ENCODE measurements at places on chromosomes 7 and 10. TPM values are rescaled to one million over a fixed set of nuclear protein-coding genes. Genes with fewer than 3 reads are reported as not detected.

The AUTS2 gene
- 82.1 TPM for total RNA-seq

The ASB4 gene
- total RNA-seq, result 0.69 TPM

The TMEM273 gene
- 2.1 TPM for total RNA-seq

The KAZALD1 gene
- total RNA-seq, result 1.2 TPM

The POT1 gene
- 47.7 TPM for total RNA-seq

The MYO3A gene
- 9.7 TPM for total RNA-seq

The HGF gene
- 2.5 TPM for total RNA-seq

The CALML3 gene
- 0.69 TPM for total RNA-seq

The CLCN1 gene
- not detected for total RNA-seq
